ENCODE measurements at places on chromosomes 3 and 15.

GRCh38 chr3:171039674-171040073 lies 13.2 kb upstream of the SLC2A2 start:
- no peak for DNase-seq

- DNase-seq: no peak
These were observed 27.6 kb downstream of the C2CD4A start for GRCh38 chr15:62094388-62094787.

DNA sequence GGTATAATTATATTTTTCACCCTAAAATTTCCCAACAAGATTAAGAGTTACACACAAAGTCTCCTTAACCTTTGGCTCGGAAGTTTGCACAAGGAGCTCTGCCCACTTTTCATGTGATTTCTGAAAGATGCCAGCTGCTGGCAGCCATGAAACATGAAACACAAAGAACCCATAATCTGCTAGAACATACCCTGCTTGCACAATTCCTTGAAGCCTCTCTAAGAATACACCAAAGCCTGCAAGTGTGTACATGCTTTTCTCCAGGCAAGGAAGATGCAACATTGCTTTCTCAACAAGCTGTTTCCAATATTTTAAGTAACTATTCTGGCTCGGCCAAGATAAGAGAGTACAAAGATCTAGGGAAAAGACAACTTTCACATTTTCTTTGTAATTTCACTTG lies 182.0 kb upstream of the WNT5A start:
- no peak for DNase-seq

GRCh38 chr3:193716150-193716549 lies 123.1 kb downstream of the OPA1 start:
- DNase-seq: no peak

DNA sequence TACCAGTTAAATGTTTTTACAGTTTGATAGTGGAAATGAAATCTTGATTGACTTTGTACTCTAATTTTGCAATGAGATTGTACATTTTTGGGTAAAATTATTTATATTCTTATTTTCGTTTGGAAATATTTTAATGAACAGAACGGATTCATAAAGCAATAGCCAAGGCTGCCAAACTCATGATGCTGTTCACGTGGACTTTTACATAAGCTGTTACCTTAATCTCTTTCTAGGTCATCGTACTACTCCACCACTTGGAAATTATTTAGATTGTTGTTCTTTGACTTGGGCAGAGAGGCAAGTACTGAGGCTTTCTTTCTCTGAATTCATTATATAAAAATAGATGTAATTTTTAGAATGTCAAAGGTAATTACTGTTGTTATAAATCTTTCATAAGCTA lies 16.2 kb downstream of the SYNPR start:
- no peak for DNase-seq

DNA sequence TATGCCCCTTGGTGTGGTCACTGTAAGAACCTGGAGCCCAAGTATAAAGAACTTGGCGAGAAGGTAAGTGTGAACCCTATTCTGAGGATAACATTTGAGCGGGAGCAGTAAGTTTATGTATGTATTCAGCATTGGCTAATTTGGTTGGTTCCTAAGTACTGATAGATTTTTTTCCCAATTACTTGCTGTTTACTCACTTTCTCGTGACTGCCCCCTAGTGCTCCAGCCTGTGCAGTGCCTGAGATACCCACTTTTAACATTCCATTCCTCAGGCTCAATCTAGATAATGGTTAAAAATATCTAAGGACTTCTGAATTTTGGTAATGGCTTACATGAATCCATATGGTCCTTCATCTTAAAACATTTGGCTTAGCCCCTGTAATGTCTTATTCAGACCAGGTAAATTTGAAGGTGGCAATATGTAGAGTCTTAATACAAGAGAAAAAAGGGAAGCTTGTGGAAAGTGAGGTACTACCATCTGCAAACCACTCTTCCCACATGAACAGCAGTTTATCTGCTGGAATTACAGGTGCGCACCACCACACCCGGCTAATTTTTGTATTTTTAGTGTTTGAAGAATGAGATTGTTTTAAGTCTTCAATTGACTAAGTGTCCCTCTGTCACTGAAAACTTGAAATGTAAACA lies 7.1 kb downstream of the ELL3 start:
- DNase-seq: peak; percentile 66

DNA sequence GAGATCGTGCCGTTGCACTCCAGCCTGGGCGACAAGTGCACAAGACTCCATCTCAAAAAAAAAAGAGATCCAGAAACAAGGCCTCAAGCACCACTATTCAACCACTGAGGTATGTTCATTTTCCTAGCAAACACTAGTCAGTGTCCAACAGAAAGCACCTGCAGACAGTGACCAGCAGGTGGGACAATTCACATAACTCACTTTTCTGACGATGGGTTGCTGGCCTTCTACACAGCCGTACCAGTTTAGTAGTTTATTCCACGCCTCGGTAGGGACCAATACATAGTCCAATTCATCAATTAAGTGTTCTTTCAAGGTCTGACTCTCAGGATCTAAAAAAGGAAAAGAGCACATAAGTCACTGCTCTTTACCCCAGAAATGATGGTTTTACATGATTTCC lies 12.4 kb downstream of the USP4 start:
- no peak for DNase-seq

GRCh38 chr3:100972867-100973266 lies 20.4 kb downstream of the ABI3BP start:
- DNase-seq: no peak

DNA sequence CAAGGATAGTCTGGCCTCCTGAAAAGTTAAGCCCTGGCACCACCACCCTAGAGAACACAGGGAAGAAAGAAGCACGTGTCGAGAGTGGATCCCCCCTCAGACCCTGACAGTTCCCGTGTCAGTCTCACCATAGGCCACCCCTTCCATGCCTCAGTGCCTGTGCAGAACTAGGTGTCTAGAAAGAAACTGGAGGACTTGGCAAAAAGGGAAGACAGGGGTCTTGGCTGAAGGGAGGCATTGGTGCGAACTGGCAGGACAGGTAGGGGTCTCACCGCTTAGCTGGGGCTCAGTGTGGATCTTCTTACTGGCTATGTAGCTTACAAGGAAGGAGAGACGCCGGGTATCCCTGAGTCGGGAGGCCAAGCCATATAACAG lies 518 bp downstream of the QARS1 start:
- DNase-seq: no peak

- DNase-seq: no peak
These were observed 1187.6 kb downstream of the SI start for GRCh38 chr3:163890661-163891060.

- no peak for DNase-seq
These were observed 27.2 kb downstream of the GRIP2 start for GRCh38 chr3:14512942-14513327.

GRCh38 chr3:42637001-42637400 lies 16.5 kb upstream of the ZBTB47 start:
- DNase-seq: no peak

GRCh38 chr3:158936530-158937113 lies 134.8 kb downstream of the MFSD1 start:
- DNase-seq: no peak

- DNase-seq: no peak
These were observed 85.0 kb downstream of the ATP10A start for GRCh38 chr15:25778161-25778560.

- no peak for DNase-seq
These were observed 1127.8 kb downstream of the TUSC7 start for GRCh38 chr3:117837391-117837790.

DNA sequence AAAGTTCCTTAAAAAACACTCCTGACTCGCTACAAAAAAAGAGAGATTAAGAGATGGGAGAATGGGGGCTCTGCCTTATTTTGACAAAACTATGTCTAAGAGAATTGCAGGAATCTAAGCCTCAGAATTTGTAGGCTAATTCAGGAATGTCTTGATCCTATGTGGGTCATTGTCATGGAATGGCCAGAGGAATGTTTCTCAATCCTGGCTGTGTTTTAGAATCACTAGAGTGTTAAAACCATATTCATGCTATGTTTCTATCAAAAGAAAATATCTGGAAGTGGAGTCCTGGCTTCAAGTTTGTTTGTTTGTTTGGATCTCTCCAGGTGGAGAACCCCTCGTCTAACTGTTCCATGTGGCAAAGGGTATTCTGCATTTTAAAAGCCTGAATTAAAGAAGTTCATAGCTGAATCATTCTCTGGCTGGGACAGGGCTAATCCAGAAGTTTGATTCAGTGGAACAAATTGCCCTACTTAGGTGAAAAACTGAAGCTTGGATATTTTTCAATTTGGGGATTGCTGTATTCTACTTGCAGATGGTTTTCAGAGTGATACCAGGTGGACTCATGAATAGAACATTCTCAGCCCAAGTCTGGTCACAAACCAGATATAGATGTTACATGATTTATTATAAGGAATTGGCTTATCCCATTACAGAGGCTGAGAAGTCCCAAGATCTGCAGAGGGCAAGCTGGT lies 28.2 kb downstream of the GJD2 start:
- no peak for DNase-seq

DNA sequence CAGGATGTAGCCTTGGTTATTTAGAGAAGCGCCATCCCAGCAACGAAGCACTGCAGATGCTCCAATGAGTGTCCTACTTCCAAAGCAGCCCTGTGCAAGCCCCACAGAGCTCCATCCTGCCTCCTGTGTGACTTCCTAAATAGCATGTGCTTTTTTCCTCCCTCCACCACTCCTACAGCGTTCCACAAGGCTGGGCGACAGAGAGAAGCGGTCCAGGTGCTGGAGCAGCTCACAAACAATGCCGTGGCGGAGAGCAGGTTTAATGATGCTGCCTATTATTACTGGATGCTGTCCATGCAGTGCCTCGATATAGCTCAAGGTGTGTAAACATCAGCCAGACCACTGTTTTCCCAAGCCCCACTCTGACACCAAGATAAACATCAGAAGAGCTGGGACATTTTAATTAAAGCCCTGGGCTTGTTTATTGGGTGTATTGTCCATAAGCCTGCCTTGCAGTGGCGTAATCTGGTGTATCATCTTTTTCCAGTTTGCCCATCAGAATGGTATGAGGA lies 22.2 kb upstream of the RHO start:
- DNase-seq: no peak

DNA sequence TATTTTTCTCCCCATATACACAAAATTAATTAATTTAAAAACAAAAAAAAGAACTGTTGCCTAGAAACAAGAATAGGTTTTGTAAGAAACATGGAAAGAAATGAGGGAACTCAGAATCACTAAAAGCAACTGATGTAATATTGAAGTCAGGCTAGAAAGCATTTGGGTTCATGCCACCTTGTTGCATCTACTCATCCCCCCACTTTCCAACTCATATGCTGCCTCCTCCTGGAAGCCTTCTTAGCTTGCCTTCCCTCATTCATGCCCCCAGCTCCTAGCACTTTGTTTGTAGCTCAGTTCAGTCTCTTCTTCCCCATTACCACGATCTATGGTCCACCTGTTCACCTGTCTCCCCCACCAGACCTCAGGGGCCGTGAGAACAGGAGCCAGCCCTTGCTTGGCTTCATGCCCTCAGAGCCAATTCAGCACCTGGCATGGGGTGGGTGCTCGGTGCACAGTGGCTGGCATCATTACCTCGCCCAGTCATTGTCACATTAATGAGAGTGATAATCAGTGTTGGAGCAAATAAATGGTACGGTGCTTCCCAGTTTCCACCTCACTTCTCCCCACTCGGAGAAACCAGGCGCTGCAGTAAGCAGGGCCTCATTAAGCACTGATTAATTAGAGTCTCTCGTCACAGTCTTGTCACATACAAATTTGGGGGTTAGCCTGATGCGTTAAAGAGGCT lies 62.4 kb upstream of the SLC6A1 start:
- peak; percentile 3 for DNase-seq

- no peak for DNase-seq
These were observed 684 bp upstream of the RPS27L start for GRCh38 chr15:63157891-63158431.

DNA sequence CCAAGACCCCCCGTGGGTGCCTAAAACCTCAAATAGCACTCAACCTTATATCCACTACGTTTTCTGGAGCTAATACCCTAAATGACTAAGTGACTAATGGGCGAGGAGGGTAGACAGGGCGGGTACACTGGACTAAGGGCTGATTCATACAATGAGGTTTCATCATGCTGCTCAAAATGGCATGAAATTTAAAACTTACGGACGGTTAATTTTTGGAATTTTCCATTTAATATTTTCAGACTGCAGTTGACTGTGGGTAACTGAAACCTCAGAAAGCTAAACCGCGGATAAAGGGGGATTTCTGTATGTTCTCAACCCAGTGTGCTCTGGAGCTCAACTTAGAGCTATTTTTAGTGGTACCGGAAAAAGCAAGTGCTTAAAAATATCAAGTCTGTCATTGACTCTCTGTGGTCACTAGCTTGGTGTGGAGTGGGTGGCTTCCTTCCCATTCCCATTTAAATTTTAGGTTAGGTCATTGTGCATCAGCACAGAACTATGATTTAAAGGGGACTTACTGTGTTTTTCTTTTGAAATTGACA lies 72.9 kb downstream of the LRRC28 start:
- DNase-seq: no peak

DNA sequence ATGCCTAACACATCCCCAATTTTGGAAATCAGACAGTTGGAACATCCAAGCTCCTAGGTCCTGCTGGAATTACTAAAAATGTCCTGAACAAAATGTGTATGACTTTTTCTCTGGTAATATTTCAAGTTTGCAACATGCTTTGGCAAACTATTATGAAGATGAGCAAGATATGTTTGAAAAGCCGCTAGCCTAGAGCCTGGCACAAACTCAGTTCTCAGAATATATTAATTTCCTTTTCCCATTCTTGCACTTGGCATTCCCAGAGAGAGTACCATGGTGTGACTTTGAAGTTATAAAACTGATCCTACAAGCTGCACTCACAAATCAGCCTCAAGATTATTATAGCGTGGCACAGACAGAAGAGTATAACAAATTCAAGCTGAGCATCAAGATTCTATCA lies 1031.1 kb downstream of the NTRK3 start:
- no peak for DNase-seq

- DNase-seq: no peak
These were observed 3.2 kb downstream of the MORC1 start for GRCh38 chr3:109114746-109115145.

- DNase-seq: no peak
These were observed 115.1 kb downstream of the FHIT start for GRCh38 chr3:61136191-61136590.

Measured in activated T-cell treated with anti-CD3 and anti-CD28 coated beads, Interleukin-2, amount 50 U/mL, for 24 hours (primary cell).